ENCODE measurements at places on chromosomes 1 and 21.

DNA sequence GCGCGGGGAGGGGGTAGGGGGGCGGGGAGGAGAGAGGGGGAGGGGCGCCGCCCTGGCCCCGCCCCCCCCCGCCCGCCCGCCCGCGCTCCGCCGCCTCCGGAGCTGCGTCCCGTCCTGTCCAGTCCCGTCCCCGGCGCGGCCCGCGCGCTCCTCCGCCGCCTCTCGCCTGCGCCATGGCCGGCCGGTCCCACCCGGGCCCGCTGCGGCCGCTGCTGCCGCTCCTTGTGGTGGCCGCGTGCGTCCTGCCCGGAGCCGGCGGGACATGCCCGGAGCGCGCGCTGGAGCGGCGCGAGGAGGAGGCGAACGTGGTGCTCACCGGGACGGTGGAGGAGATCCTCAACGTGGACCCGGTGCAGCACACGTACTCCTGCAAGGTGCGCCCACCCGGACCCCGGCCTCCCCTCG lies at the start of gene AGRN:
AGRN (plus strand) TSS at position 121 of the 405 bp plus-strand sequence; CDS start at position 174, 53 bp downstream.
- DNase-seq, result no peak

- no peak for DNase-seq
These were observed 37.5 kb downstream of the XCL2 start for GRCh38 chr1:168506204-168506819.

DNA sequence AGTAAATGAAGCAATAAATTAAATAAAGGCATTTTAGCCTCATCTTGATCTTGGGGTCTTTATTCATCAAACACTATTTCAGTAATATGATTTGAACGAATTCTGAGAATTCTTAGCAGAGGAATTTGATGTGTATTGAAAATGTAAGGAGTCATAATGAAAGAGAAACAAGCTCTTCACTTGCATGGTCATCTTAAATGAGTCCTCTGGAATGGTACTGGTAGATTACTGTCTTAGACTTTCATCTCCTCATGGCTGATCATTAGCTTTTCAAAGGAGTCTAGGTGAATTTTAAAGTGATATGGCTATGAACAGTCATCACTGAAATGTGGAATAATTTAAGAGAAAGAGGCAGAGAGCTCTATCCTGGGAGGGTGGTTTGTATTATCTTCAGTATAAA lies 30.0 kb downstream of the PRRC2C start:
- DNase-seq, result no peak

- DNase-seq, result no peak
These were observed 25.1 kb upstream of the HTR1D start for GRCh38 chr1:23242414-23242813.

DNA sequence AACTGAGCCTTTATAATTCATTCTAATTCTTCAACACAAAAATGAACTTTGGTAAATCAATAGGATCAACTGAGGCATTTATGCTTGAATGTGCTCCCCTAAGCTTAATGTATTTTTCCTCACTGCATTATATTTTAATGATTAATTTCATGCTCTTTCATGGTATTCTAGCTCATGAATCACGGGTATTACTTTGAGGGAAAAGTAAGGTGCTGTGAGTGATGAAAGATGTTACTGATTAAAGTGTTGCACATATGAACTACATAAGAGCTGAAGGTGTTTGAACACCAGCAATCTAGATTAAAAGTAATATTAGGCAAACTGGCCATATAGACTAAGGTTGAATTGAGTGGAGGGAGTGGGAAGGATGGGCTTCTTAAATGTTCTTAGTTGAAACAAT lies 1.9 kb downstream of the DPYD start:
- no peak for DNase-seq

GRCh38 chr1:111843177-111843576 lies 87.5 kb downstream of the DDX20 start:
- DNase-seq, result no peak

GRCh38 chr1:101220906-101221305 lies 15.9 kb upstream of the S1PR1 start:
- DNase-seq, result no peak

DNA sequence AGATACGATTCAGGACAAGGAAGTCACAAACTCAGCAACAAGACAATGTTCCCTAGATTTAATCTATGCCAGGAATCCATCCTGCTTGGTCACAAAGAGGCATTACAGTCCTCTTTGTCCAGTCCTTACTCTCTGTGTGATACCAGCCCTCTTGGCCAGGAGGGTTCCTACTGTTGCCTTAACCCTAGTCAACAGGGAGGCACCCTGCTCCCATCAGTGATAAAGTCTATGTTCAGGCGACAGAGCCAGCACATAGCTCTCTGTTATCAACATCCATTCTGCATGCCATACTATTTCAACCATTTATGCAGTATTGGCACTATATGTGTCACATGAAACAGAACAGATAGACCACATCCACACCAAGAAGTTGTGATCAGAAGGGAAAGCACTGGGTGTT lies 4.4 kb upstream of the NPL start:
- DNase-seq, result no peak

DNA sequence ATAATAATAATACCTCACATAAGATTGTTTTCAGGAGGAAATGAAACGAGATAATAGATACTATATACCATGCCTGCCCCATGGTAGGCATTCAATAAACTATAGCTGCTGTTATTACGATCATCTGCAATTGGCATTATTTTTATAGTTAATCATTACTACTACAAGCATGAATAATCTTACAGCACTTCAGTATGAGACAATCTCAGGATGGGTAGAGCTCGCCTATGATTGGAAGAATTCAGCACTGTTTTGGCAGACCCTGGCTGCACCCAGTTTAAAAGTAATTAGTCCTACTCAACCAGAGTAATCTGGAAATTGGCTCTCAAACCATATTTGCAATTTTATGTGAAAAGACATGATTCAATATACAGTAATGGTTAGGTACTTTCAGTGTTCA lies 105.0 kb upstream of the DPYD start:
- no peak for DNase-seq

DNA sequence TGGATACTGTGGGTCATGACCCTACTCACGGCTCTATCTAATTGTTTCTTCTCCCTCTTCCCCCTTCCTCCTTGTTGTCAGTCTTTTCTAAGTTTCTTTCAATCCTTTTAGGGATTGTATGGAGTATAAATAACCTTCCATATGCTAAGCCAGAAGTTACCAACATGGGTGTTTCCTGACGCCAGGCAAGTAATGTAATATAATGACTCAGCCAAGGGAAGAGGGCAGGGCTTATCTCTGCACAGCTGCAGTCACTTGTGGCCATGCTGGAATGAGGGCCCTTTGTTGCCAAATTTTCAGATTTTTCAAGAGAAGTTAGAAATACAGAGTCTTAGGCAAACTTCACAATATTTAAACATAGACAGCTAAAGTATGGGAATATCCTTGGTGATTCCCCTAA lies 194.6 kb downstream of the ST6GALNAC3 start:
- no peak for DNase-seq

DNA sequence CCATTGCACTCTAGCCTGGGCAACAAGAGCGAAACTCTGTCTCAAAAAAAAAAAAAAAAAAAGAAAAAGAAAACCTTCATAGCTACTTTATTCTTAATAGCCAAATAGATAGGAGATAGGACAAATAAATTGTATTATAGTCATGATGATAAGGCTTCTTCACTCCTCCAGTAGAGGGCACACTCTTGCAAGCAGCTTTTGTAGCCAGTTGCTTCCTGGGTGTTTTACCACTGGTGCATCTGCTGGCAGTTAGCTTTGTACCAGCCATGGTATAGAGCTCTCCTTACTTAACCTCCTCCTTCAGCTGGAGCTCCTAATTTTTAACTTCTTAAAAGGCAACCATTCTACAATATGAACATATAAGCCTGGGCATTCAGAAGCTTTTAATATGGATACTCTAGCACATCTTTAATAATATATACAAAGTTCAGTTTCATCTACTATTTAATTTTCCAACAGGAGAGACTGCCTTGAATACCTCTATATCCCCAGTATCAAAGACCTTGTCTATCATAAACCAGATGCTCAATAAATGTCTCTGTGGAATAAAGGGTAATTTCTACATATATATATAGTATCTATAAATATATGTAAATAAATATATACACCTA lies 35.8 kb downstream of the EVI5 start:
- DNase-seq, result no peak

GRCh38 chr1:88043834-88044233 lies 640.2 kb upstream of the PKN2 start:
- DNase-seq, result no peak

GRCh38 chr1:201647094-201647493 lies 108.2 kb downstream of the NAV1 start:
- DNase-seq, result no peak

DNA sequence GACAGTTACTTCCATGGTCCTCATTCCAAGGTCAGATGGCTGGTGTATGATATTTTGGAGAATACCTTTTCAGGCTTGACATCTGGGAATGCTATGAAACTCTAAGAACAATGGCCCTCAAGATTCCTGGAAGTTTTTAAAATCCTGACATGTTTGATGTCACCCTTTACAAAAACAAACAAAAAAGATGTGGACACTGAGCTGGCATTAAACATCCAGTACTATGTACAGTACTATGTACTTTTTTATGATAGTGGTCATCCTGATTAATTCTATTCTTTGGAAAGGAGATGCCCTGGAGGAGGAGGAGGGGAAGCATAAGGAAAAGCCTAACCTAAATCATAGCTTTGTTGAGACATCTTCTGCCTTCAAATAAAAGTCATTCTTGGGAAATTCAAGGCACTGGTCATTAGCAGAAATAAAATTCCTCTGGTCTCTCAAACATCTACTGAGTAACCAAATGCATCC lies 235.4 kb downstream of the HMCN1 start:
- no peak for DNase-seq

DNA sequence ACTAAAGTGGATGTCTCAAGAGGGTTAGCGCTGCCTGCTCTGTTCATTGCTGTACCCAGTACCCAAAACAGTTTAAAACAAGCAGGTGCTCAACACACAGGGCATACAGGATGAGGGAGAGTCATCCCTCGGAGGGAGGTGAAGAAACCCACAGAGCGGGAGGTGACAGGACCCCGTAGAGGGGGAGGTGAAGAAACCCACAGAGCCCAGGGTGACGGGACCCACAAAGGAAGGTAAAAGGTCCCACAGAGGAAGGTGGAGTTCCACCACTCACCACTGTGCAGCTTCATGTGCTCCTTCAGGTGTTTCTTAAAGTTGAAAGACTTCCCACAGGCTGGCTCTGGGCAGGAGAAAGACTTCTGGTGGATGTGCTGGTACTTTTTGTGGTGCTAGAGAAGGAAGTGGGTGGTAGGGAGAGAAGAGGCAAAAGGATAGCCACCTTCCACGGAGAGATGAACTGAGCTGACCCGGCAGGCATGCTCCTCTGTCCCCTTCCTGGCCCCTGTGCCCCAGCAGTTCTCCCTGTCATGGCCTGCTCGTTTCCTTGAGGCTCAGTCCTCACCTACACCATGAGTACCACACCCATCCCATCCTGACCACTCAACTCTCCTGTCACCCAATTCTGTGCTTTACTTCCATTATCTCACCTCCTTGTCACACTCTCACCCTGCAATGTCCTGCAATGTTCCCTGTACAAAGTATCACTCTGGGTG lies 5.1 kb downstream of the ZNF692 start:
- DNase-seq, result no peak

DNA sequence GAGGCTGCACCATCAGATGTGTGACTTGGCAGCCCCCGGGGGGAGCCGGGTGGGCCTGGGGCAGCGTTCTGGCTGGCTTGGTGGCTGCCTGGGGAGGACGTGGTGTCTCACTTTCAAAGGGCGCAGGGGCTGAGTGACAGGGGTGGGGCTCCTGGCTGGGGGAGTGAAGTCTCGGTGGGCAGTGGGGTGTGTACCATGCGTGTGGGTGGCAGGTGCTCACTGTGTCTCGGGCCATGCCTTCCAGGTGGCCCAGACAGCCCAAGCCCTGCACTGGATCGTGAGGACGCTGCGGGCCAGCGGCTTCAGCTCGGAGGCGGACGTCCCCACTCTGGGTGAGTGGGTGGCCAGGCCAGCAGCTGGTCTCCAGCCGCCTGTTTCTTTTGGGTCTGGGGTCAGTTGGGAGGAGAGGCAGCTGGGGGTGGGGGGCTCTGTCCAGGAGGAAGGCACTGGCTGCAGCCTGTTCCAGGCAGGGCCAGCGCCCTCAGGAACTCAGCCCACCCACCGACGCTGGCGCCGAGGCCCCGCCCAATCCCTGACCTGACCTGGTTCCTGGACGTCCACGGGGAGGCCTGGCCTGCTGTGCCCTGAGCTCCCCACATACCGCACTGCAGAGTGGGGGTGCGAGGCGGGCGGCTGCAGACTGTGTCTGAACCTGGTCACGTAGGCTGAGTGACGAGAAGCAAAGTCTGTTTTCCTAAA lies 30.6 kb upstream of the LRRC3 start:
- no peak for DNase-seq

DNA sequence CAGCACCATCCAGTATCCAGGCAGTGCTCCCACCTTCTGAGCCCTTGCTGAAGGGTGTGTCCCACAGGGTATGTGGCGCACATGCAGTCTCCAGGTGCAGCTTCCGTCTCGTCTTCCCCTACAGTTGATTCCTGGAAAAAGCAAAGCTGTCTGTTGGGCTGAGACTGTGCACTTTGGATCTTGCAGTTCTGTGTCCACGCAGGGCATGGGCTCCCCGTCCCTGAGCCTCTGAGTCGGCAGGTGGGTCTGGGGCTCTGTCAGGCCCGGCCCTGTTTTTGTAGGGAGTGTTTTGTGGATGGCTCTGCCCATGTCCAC lies 32.8 kb downstream of the SNAP47 start:
- DNase-seq, result no peak

GRCh38 chr21:29152916-29153315 lies 22.5 kb downstream of the MAP3K7CL start:
- DNase-seq, result no peak

- no peak for DNase-seq
These were observed 80.9 kb downstream of the ABCA4 start for GRCh38 chr1:94039871-94040569.

GRCh38 chr1:169590932-169591331 lies 4.7 kb upstream of the F5 start:
- no peak for DNase-seq

DNA sequence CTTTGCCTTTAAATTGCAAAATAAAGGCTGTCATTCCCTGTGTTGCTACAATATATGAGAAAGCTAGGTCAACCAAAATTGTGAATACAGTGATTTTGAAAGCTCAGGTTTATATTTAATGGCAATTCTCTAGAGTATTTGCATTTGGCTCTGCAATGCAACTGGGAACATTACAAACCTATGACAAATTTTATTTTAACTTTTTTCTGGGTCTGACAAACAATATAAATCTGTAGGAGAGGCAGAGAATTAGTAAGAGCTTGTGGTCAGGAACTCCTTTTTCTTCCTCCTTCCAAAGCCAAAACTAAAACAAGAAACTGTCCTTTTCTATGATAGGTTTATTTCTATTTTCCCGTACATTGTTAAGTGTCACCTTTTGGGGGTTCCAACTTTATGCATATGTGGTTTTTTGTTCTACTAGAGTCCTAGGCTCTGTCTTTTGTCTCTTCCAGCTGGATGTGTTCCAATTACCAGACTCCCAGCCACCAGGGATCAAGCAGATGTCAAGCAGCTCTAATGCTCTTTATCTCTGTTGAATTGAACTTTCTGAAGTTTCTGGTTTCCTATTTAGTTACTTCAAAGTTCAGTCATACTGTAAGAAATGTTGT lies 106.9 kb downstream of the ASH1L start:
- DNase-seq, result no peak

GRCh38 chr1:228376262-228376628 lies 30.4 kb downstream of the TRIM11 start:
- DNase-seq, result no peak

- no peak for DNase-seq
These were observed 3.4 kb upstream of the PCSK9 start for GRCh38 chr1:55035904-55036303.

GRCh38 chr1:223833948-223834347 lies 11.8 kb downstream of the TP53BP2 start:
- DNase-seq, result no peak

- no peak for DNase-seq
These were observed 219.0 kb upstream of the POU3F1 start for GRCh38 chr1:38265293-38266196.

Measured in ascending aorta (tissue), 2 donors.